Aorta (tissue), 5 donors: ENCODE measurements at places on chromosomes 16 and 17. TPM values are rescaled to one million over a fixed set of nuclear protein-coding genes. Genes with fewer than 3 reads are reported as not detected.

- no peak for DNase-seq
Observed at GRCh38 chr17:59152925-59153324, 2.1 kb downstream of the SKA2 start.

P2RX1 gene
- total RNA-seq: 3.5 TPM

C17orf50 gene
- not detected for total RNA-seq

B4GALNT2 gene
- total RNA-seq: 0.13 TPM
